Amniotic stem cell (primary cell): ENCODE measurements at places on chromosomes 1 and 21.

- DNase-seq: no peak
These were observed 113.9 kb upstream of the RGS1 start for GRCh38 chr1:192461684-192462083.

DNA sequence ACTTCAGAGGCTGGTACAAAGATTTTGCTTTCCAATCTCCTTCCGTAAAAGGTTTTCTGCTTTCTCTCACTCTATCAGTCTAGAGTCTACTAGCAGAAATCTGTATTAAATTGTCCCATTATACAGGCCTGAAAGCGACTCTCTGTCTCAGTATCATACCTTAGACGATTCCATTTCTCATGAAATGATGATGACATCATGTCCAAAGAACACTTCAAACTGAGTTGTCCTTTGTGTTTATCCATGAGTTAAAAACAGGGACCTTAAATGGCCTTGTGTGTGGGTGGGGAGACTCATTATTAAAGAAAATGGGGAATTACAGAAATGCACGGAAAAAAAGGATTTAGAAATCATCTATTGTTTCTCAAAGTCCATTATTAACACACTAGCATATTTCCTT is 21.0 kb upstream of the SLC44A3 start:
- DNase-seq: no peak

DNA sequence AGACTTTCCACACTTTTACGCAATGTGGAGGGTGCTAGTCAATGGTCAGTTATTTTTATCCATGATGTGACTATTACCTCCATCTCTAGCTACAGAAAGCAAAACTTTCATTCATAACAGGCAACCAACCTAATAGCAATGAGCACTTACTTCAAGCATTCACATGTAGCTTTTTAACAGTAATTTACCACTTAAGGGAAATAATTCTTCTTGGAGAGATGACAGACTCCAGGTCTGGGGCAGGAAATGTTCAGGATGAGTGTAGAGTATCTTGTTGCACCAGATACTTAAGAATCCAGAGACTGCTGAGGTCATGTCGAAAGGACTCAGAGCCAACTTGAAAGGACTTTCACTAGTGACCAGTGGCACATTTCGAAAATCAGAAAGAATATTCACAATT is 347.6 kb downstream of the CHRM3 start:
- DNase-seq: no peak

GRCh38 chr1:177600936-177601335 is 368.9 kb downstream of the SEC16B start:
- no peak for DNase-seq

DNA sequence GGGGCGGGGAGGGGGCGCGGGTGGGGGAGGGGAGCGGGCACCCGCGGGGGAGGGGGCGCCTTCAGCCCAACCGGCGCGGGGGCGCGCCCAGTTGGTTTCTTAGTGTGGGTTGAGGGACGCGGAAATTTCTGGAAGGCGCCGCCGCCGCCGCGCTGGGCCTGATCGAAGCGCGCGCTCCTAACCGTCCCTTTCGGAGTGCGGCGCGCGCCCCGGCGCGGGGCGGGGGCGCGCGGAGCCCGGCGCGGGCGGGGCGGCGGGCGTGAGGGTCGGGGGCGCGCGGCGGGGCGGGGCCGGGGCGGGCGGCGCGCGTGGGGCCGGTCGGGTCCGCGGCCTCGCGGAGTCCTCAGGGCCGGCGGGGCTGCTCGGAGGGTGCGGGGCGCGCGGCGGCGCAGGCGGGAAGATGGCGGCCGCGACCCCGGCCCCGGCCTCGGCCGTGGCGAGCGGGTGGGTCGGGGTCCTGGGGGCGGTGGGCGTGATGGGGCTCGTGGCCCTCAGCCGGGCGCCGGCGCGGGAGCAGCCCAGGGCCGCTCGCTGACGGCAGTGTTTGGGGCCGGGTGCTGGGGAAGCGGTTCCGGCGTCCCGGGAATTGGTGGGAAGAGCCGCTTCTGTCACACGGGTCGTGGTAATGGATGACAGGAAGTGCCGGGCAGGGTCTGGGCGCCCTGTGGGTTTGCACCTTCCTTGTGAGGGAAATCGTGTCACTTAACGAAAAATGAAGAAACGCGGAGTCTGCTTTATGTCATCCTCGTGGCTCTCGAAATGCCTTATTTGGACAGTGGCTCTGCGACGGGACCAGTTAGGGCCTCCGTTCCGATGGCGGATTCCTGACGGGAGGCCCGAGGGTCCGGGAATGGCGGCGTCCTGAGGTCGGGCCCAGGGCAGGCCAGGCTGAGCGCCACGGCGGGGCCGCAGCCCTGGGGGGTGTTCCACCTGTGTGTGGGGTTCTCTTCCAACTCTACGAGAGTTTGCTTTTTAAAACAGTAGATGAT is 764 bp downstream of the PKNOX1 start:
- peak; percentile 47 for DNase-seq

DNA sequence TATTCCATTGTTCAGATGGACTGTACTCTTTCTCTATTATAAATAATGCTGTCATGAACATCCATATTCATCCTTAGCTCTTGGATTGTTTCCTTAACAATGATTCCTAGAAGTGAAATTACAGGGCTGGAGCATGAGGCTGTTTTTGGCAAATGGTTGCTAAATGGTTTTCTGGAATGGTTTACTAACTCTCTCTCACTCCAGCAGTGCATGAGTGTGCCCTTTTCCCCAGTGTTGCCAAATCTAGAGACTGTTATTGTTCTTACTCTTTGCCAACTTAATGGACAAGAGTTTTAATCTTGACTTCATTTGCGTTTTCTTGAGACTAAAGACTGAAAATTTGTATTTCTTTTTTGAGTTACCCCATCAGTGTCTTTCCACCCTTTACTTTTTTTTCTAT is 113.0 kb downstream of the PAPPA2 start:
- DNase-seq: no peak

- no peak for DNase-seq
These were observed 10.1 kb downstream of the EYA3 start for GRCh38 chr1:28078262-28078661.

GRCh38 chr1:5338466-5338865 is 653.8 kb downstream of the NPHP4 start:
- no peak for DNase-seq

DNA sequence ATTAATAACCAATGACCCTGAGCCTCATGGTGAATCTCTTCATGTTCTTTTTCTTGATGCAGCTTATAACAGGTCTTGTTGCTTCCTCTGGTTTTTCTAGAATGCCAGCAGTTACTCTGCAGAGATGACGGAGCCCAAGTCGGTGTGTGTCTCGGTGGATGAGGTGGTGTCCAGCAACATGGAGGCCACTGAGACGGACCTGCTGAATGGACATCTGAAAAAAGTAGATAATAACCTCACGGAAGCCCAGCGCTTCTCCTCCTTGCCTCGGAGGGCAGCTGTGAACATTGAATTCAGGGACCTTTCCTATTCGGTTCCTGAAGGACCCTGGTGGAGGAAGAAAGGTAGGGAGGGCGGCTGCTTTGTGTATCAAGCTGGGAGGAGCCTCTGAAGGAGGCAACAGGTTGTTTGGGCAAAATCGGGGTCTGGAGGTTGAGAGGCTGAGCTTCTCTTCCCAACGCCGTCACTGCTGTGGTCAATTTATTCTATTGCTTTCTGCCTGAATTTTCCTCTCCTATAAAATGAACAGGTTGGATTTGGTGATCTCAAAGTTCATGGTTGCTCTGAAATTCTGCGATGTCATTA is 6.7 kb downstream of the ABCG1 start:
- DNase-seq: no peak

GRCh38 chr21:36700971-36701755 is 2.2 kb downstream of the SIM2 start:
- DNase-seq: no peak

DNA sequence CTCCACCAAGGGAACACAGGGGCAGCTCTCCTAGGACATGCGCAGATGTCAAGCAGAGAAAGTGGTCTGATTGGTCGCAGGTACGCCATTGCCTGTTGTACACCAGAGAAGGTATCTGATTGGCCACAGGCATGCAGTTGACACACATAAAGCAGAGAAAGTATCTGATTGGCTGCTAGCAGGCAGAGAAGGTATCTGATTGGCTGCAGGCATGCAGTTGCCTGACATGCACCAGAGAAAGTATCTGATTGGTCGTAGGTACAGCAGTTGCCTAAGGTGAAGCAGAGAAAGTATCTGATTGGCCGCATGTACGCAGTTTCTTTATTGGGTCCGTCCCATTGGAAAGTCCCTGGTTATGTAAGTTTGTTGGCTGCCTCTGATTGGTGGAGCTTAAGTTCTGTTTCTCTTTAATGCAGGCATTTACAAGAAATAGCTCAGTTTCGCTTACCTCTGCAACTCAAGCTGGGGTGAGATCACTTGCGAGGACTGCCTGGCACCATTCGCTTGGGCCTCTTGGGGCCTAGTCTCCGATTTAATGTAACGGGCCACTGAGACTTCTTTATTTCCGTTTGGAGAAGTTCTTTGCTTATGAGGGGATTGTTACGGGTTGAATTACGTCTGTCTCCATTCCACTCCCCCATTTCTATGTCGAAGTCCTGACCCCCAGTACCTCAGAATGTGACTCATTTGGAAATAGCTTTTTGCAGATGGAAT is 74.2 kb downstream of the SIK1 start:
- DNase-seq: no peak

DNA sequence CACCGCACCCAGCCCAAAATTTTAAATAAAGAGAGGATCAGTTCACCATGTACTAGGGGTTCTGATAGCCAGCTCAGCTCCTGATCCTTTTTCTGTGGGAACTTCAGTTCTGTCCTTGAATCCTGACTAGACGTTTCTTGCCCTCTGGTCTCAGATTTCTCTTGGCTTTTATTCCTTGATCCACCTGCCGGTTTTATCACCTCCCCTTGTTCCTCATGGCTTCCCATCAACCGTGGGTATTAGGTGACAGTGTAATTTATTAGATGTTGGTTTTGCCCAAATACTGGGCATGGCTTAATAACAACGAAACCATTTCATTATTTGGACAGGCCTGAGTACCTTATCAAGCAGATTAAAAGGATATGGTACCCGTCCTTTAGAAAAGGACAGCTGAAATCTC is 22.5 kb downstream of the SLC45A1 start:
- DNase-seq: no peak

DNA sequence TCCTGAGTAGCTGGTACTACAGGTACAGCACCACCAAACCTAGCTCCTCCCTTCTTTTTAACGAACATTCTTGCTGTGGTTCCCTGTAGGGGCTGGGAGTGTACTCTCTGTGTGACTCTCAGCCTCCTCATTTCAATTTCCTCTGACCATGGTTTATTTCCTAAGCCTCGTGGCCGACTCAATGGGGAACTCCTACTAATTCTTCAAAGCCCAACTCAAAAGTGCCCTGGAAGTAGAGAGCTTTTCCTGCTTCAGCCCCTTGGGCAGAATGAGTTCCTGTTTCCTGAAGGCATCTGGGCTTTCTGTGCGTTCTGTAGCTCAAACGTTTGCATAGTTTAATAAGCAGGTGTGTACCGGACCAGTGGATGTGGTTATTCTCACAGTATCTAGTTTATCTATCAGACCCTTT is 70.9 kb upstream of the ACOT11 start:
- no peak for DNase-seq

GRCh38 chr1:77276941-77277340 is 4.9 kb upstream of the AK5 start:
- DNase-seq: no peak

- DNase-seq: no peak
These were observed 2.7 kb downstream of the PRMT2 start for GRCh38 chr21:46637952-46638746.

DNA sequence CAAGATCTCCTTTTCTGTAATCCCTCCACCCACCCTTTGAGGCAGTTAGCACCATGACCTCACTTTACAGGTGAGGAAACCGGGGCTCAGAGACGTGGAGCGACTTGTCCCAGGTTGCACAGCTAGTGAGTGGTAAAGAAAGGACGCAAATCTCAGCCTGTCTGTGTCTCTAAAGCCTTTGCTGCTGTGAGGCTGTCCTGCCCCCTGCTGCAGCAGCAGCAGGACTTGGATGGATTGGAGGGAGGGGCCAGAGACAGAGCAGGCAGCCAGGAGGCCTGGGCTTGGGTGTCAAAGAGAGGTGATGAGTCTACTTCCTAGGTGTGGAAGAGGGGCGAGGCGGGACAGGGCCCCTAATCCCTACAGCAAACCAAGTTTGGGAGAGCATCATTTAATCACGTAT is 69.6 kb downstream of the PTPRU start:
- DNase-seq: no peak

GRCh38 chr1:243837907-243838535 is 12.0 kb downstream of the AKT3 start:
- no peak for DNase-seq

GRCh38 chr1:1208713-1209433 is 2.5 kb upstream of the TNFRSF18 start:
- DNase-seq: no peak

GRCh38 chr21:46062471-46063211 is 35.3 kb upstream of the COL6A2 start:
- no peak for DNase-seq

GRCh38 chr1:17207966-17208418 is 3.1 kb downstream of the PADI1 start:
- DNase-seq: peak; percentile 43

GRCh38 chr1:15124362-15125100 is 29.0 kb upstream of the TMEM51 start:
- DNase-seq: no peak

- DNase-seq: no peak
These were observed 22.2 kb downstream of the KCNN3 start for GRCh38 chr1:154847891-154848290.

DNA sequence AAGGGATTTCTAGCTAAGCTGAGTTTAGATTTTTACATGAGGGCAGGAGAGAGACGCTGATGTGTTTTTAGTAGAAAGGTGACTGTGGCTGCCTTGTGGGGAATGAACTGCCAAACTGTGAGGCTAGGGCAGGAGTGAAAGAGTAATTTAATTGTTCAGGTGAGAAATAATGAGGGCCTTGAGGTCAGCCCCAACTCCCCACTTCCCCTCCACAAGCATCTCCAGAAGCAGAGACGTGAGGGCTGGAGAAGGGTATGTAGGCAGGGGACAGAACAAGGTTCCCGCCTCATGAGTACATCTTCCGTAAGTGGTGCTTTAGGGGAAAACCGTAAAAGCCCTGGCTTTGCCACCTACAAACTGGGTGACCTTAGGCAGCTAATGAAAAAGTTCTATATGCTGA is 70.8 kb downstream of the WARS2 start:
- no peak for DNase-seq

DNA sequence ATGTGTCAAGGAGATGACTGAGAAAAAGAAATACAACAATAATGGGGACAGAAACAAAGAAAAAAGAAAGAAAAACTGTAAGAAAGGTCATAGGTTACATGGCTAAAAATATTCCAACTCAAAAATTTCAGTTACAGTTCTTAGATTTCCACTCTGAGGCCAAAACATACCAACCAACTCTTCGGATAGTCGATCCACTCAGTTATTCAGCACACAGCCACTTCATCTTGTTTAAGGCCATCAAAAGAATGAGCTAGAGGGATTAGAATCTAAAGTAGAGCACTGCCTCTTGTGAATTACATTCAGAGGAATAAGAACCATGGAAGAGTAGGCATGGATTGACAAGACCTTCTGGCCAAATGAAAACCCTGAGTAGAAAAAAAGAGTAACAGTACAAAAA is 277.0 kb downstream of the MRPL39 start:
- DNase-seq: no peak

- peak; percentile 32 for DNase-seq
These were observed 50.8 kb upstream of the COL24A1 start for GRCh38 chr1:86207323-86207722.

GRCh38 chr1:40064797-40065499 is 24.4 kb downstream of the CAP1 start:
- DNase-seq: no peak

GRCh38 chr21:16572032-16572431 is 842.2 kb downstream of the USP25 start:
- no peak for DNase-seq
